ENCODE measurements at places on chromosomes 4 and X. TPM values are rescaled to one million over a fixed set of nuclear protein-coding genes. Genes with fewer than 3 reads are reported as not detected.

MAGEA9B gene
- total RNA-seq, result not detected

GPRASP1 gene
- total RNA-seq, result 1.6 TPM

GDPD2 gene
- not detected for total RNA-seq

BEX5 gene
- 1.1 TPM for total RNA-seq

SYP gene
- total RNA-seq, result 0.39 TPM

SLC39A8 gene
- total RNA-seq, result 19.4 TPM

DCAF8L2 gene
- total RNA-seq, result not detected

MAGEB1 gene
- total RNA-seq, result not detected

LRCH2 gene
- 0.07 TPM for total RNA-seq

DNA sequence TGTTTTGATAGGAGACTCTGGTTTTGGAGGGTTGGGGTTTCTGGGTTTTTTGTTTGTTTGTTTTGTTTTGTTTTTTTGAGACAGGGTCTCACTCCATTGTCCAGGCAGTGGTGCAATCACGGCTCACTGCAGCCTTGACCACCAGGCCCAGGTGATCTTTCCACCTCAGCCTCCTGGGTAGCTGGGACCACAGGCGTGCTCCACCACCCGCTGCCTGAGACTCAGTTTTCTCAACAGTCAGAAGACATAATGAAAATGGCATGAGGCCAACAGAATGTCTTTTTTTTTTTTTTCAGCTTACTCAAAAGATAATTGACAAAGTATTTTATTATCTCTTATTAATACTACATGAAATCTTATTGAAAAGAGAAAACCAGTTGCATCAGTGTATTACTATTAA lies 32.4 kb downstream of the TNIP2 start:
- DNase-seq, result no peak

DNA sequence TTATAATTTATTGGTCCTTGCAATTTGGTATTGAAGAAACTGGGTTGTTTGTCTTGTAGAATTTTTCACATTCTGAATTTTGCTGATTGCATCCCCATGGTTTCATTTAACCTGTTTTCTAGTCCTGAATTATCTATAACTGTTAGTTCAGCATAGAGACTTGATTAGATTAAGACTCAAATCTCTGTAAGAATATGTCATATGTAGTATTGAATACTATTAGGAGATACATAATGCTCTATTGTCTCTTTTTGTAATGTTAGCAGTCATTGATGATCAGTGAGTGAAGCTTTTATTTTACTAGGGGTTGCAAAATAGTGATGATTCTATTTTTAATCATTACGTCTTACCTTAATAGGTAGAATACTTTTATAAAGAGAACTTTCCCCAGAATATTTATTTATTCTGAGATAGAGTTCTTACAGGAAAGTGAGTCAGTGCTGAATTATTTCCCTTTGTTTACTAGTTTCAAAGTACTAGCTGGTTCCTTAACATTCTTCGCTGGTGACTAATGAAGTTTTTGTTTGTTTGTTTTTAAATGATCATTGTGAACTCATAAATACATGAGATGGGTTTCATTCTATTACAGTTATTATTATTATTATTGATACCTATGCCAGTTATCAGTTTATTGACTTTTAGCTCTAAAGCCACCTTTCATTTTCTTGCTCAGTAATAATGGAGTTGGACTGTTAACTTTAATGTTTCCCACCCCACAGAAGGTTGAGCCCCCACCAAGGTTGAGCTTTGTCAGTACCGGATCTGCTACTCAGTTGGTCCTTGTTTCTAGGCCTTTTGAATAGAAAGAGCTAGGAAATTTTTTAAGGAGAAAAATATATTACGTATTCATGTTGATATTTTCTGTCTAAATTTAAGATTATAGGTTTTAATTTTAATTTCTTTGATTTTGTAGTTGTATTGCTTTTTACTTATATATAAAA lies 102.3 kb downstream of the LARP1B start:
- DNase-seq, result no peak

GRCh38 chrX:129572422-129572821 lies 32.4 kb downstream of the OCRL start:
- no peak for DNase-seq

GRCh38 chr4:95701500-95702170 lies 138.3 kb upstream of the PDHA2 start:
- DNase-seq, result no peak

DNA sequence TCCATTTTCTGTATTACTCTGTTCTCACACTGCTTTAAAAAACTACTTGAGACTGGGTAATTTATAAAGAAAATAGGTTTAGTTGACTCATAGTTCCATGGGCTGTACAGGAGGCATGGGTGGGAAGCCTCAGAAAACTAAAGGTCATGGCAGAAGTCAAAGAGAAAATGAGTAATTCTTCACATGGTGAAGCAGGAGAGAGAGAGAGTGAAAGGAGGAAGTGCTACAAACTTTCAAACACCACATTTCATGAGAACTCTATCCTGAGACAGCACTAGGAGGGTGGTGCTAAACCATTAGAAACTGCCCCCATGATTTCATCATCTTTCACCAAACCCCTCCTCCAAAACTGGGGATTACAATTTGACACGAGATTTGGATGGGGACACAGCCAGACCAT lies 108.0 kb upstream of the PBDC1 start:
- DNase-seq, result no peak

DNA sequence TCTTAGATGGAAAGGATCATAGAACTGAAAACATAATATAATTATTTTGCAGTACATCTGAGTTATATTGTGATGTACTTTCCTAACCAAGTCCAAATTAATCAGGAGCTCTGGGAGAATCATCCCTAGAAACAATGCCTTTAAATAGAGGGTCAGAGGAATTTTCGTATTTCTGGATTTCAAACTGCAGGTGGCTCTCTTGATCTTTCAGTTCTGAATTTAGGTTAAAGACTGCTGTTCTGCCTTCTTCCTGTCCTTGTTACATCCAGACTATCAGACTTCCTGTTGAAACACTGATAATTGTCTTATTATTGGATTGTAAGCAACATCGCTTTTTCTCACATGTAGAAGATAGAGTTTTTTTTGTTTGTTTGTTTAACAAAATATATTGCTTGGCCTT lies 142.7 kb downstream of the RPA4 start:
- no peak for DNase-seq

GRCh38 chr4:96504386-96504785 lies 664.5 kb downstream of the PDHA2 start:
- no peak for DNase-seq

- no peak for DNase-seq
These were observed 23.7 kb downstream of the ELF4 start for GRCh38 chrX:130086447-130087206.

DNA sequence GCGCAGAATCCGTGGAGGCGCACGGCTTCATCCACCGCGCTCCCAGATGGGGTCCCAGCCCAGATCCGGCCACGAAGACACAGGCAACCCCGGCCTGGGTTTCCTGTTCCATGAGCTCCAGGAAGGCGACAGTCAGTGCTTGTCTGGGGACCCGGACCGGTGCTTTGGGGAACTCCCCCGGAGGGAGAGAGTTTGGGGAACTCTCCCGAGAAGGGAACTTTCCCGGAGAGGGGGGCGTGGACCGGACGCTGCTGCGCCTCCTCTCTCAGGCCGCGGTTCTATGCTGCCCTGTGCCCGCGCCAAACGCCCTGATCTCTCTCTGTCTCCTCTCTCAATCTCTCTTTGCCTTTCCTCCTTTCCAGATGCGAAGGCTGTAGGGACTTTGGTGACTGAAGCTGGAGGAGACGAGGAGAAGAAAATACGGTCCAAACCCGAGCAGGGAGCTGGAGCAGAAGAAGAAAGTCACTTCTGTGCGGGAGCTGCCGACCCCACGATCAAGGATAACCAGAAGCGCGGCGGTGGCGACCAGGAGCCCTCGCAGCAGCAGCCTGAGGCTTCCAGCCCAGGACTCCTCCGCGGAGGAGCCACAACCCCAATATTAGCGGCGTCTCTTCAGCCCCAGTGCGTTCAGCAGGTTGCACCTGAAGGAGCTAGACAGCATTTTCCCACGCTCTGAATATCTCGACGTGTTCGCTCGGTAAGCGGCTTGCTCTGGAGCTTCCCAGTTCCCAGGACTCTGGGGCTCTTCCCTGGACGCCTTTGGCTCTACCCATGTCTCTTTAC lies 47.6 kb upstream of the NKAP start:
- no peak for DNase-seq

DNA sequence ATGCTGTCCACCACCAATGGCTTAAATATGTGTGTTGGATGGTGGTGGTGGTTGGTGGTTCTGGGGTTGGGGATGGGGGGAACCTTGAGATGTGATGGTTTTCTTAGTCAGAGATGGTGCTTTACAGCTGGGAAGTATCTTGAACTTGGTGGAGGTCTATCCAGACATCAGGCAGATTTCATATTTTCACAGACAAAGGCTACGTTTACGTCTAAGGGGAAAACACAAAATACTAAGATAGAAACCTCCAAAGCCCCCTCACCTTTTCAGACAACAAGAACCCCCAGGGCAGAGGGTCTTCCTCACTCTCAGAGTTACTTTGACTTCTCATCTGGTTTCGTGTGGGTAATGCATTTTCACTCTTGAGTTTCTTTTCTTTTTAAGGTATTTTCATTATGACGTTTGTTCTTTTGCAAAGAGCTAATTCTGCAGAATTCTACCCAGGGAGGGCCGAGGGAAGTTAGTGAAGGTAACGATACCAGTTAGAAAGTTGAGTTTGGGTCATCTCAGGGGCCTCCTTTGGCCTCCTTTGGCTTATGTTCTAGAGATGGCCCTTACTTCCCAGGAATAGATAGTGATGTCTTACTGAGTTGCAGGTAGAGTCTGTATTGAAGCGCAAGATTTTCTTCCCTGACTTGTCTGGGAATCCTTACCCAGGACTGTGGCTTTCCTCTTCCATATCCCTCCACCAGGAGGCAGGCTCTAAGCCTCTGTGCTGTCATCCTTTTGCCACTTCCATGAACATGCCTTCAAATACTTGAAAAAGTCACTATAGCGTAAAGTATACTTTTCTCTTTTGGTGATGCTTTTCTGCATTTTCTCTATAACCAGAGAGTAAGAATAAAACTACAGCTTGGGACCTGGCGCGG lies 31.9 kb downstream of the RHOH start:
- no peak for DNase-seq

GRCh38 chr4:55807556-55807955 lies 12.0 kb upstream of the EXOC1L start:
- DNase-seq, result no peak

DNA sequence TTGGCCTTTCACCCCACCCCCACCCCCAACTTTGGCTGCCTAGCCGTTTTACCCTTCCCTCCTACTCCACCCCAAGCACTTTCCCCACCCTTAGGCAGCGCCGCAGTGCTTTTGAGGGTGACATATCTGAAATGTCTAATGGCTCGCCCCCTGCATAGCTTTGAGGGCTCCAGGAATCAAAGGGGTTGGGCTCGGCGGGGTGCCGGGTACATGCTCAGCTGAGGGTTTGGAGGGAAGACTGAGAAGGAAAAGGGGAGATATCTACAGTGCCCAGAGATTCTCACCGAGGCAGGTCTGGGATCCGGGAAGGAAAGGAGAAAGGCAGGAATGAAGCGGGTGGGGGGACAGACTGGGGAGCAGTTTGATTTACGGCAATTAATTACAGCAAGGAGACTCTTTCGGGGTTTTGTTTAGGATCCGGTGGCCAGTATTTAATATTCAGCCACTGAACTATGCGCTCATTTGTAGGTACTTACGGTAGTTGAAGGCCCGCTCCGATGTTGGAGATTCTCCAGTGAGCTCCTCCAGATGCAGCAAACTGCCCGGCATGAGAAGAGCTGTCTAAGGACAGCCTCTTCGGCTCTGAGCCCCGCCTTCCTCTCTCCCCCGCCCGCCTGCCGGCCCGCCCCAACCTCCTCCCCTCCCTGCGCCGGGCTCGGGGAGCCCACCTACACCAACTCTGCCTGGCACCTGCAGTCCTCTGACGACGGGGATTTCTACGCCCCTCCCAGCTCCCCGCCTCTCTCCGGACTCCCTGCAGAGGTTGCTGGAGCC lies at the start of gene IGSF1:
IGSF1 (minus strand) TSS at position 569 of the 774 bp plus-strand sequence. CDS start 2,632 bp downstream, outside the sequence.
- DNase-seq, result peak; percentile 45

GRCh38 chr4:77358315-77358928 lies 201.4 kb downstream of the CCNG2 start:
- DNase-seq, result no peak

DNA sequence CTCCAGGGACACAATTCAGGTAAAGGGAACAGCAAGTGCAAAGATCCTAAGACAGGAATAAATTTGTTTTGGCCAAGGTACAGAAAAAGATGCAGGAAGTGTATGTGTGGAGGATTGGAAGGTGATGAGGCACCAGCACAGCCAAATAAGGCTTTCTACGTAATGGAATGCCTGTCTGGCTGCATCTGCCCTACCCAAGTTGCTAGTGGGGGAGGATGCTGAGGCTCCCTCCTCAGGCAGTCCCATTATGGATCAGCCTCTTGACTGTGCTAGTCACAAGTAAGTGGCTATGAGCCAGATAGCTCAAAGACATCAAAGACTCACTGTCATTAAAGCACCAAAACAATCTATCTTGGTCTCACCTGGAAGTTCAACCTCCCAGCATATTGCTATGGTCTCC lies 300.9 kb upstream of the FAT4 start:
- no peak for DNase-seq

DNA sequence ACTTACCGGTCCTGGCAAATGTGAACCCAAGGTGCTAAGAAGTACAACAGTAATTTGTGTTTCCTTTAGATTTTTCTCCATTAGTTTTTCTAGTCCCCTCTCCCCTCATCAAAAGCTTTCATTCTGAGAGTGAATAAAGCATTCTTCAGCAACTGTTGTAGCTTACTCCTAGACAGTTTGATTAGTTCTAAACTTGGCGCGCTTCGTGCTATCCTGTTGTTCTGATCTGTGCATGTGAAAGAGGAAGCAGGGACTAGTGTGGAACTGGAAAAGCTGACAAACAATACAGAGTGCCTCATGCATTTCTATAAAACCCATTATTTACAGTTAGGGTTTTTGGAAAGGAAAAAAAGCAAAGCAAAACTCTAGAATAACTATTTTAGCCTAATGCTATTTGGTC lies 556.9 kb upstream of the SLIT2 start:
- no peak for DNase-seq

DNA sequence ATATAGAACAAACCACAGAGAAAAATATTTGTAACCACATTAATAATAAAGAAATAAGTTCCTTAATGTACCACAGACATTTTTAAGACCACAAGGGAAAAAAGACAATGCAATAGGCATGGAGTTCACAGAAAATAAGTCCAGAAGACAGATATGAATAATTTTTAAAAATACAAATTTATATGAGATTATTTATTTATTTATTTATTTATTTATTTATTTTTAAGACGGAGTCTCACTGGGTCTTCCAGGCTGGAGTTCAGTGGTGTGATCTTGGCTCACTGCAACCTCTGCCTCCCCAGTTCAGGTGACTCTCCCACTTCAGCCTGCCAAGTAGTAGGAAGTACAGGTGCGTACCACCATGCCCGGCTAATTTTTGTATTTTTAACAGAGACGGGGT lies 53.7 kb downstream of the THAP9 start:
- DNase-seq, result no peak

- no peak for DNase-seq
These were observed 61.3 kb downstream of the MTHFD2L start for GRCh38 chr4:74219240-74219639.

GRCh38 chrX:12955882-12956703 lies 18.8 kb upstream of the TMSB4X start:
- DNase-seq, result peak; percentile 59

Data from right lobe of liver (tissue), 6 donors.